ENCODE measurements at places on chromosomes 11 and 22. TPM values are rescaled to one million over a fixed set of nuclear protein-coding genes. Genes with fewer than 3 reads are reported as not detected.

RAB36 gene
- total RNA-seq: not detected

PDGFD gene
- not detected for total RNA-seq

RIMBP3C gene
- 0.19 TPM for total RNA-seq

MAPK8IP2 gene
- 0.19 TPM for total RNA-seq

OR51B5 gene
- not detected for total RNA-seq

TESMIN gene
- total RNA-seq: 1.4 TPM

MYRF gene
- total RNA-seq: 1.1 TPM

DLG2 gene
- 1.0 TPM for total RNA-seq

YPEL4 gene
- total RNA-seq: 0.47 TPM

APLNR gene
- total RNA-seq: not detected

OR8A1 gene
- total RNA-seq: not detected

NAALAD2 gene
- total RNA-seq: not detected

RASD2 gene
- 0.09 TPM for total RNA-seq

MIAT gene
- total RNA-seq: 38.4 TPM

PIH1D2 gene
- total RNA-seq: 0.59 TPM

WNT7B gene
- not detected for total RNA-seq

TENM4 gene
- total RNA-seq: not detected

DEPDC7 gene
- total RNA-seq: 0.84 TPM

CARNS1 gene
- 0.83 TPM for total RNA-seq

CHRDL2 gene
- total RNA-seq: not detected

AGBL2 gene
- 4.5 TPM for total RNA-seq

RFPL3 gene
- total RNA-seq: not detected

TREH gene
- not detected for total RNA-seq

C11orf68 gene
- total RNA-seq: 20.9 TPM

SERPING1 gene
- total RNA-seq: 0.28 TPM

FXYD2 gene
- total RNA-seq: 1.9 TPM

KCNJ4 gene
- not detected for total RNA-seq

RAB38 gene
- 2.2 TPM for total RNA-seq

CLDN5 gene
- 0.71 TPM for total RNA-seq

WBP2NL gene
- total RNA-seq: 1.4 TPM

RFPL1 gene
- not detected for total RNA-seq

TSSK2 gene
- total RNA-seq: not detected

APOL4 gene
- total RNA-seq: 0.17 TPM

BTBD18 gene
- total RNA-seq: not detected

SMCO4 gene
- 33.7 TPM for total RNA-seq

KBTBD3 gene
- total RNA-seq: 4.0 TPM

TSGA10IP gene
- total RNA-seq: not detected

MPPED2 gene
- total RNA-seq: not detected

SART1 gene
- 104 TPM for total RNA-seq

Measured in activated CD4-positive, alpha-beta T cell treated with anti-CD3 and anti-CD28 coated beads, Interleukin-2, amount 10 ng/mL, durations not matched to agents 24 days and 14 days (primary cell).